ENCODE measurements at places on chromosomes 7 and 10.

- no peak for DNase-seq
Observed at GRCh38 chr10:27535317-27535716, 31.2 kb downstream of the RAB18 start.

DNA sequence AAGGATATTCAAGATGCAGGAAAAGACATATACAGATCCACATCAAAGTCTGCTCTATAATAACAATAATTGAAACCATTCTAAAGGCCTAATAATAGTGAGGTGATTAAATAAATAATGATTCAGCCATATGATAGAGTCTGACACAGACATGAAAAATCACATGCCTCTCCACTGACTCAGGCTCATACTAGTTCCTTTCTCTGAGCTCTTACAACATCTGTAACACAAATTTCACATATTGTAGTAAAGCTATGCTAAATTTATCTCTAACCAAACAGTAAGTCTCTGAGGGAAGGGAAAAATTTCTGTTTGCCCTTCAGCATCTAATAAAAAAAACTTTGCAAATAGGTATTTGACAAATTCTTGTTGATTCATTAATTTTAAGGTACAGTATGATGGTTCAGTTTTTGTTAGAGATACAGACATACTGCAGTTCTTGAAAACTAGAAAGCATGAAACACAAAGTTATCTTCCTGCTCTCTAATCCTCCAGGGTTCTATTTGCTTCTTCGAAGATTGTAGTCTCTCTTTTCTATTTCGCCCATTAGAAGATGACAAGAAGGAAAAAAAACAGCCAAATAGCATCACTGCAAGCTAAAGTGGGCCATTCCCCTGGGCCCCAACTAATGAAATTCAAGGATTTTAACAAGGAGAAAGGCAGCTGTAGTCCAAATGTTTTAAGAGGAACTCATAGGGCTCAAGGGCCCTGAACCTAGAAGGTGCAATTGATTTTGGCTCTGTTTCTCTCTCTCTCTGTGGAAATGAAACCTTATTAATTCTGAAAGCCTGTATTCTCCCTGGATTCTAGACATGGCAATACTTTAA lies 53.9 kb downstream of the CUBN start:
- DNase-seq, result no peak

DNA sequence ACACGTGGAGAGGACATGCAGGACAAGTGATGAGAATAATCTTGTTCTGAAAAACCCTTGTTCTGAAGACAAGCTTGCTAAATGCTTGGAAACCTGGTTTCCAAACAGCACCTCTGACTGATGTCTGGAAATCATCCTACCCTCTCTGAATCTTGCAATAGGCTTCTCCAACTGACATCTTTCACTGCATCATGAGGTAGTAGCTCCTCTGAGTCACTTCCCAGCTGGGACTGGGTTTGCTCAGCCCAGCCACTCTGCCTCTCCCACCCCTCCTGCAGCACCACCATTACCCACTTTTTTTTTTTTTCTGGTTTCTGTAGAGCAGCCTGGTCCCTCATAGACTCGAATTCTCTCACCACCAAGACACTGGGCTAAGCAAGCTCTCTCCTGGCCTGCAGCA lies 919.8 kb downstream of the GRID1 start:
- DNase-seq, result no peak

- DNase-seq, result no peak
Observed at GRCh38 chr7:17021205-17021604, 139.4 kb upstream of the AGR3 start.

GRCh38 chr10:69101451-69102095 lies 13.7 kb downstream of the SRGN start:
- DNase-seq, result no peak

- DNase-seq, result peak; percentile 17
Observed at GRCh38 chr7:2894118-2894940, 50.2 kb upstream of the GNA12 start.

- no peak for DNase-seq
Observed at GRCh38 chr7:21412410-21412851, 15.5 kb upstream of the SP4 start.

GRCh38 chr10:14774797-14775196 lies at the start of gene FAM107B:
FAM107B (minus strand) TSS chr10:14774897; CDS start chr10:14774663, 234 bp downstream.
- no peak for DNase-seq

DNA sequence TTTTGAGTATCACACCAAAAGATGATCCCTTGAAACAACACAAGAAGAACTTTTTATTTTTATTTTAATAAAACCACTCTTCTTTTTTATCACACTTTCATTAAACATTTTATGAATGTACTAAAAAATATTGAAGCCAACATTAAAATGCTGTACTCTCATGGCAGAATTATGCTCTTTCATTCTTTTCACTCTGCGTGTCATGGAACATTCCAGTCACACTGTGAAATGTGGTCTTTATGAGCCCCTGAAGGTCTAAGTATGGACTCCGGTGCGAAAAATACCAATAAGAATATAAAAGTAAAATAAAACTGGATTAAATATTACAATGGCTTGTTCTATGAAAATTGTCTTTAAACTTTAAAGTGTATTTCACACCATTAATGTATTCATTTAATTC lies 148.4 kb downstream of the TMEM26 start:
- DNase-seq, result no peak

GRCh38 chr7:1276626-1277175 lies 44.0 kb downstream of the UNCX start:
- no peak for DNase-seq

GRCh38 chr7:128807191-128807590 lies 15.4 kb downstream of the CCDC136 start:
- DNase-seq, result no peak

- DNase-seq, result no peak
Observed at GRCh38 chr10:103514244-103514643, 20.7 kb downstream of the NEURL1 start.

DNA sequence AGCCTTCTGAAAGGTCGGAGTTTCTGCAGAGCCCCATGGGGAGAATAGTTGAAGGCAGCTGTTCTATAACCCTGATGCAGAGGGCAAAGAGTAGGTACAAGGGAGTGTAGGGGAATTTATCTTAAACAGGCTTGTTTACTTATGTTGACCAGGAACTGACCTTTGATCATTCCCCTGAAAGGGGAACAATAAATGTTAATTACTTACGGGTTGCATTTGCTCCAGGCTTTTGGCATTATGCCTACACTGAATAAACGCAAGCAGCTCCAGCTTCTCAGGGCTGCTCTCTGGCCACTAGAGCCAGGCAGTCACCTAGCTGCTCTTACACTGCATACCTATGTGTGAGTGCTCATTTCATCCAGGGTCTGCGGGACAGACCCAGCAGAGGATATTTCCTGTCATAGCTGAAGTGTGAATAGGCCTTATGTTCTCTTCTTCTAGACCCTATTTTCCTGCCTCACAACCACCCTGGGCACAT lies 26.9 kb upstream of the ABCA13 start:
- DNase-seq, result no peak

DNA sequence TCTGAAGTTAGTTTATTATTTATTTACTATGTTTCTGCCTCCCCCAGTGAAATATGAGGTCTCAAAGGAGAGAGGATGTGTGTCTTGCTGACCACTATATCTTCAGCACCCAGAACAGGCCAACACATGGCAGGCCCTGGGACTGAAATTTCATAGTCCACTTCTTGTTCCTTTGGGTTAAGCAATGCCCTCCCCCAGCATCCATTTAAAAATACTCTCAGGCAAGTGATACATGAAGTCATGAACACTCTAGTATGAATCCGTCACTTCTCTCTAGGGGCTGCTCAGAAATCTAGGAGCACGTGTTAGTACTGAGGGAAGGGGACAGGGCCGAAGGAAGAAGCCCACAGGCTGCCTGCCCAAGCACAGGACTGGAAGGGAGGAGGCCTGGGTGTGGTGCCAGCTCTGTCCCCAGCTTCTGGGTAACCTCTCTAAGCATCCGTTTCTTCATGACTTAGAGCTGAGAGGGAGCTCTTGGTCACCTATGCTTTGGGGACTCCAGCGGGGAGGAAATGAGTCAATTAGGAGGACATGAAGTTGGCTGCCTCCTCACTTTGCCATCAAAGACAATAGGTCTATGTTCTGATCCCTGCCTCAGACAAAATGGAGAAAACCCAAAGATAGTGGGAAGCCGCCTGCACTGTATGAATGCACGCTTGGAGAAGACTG lies 119.2 kb downstream of the KCNMA1 start:
- no peak for DNase-seq

DNA sequence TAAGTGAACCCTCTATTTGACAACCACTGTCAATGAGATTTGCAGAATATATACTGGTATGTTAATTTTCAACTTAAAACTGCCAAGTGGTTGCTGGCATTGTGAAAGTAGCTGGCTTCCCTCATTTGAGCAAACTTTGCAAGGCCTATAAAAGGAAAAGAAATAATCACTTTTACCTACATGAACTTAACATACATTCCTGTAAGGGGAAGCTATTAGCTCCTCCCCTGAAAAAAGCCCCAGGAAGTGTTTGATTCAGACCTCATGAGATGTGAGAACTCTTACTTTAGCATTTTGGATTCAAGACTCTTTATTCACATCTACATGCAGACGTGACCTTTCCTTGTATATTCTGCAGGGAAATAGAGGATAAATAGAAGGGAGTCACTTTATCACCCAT lies 175.6 kb downstream of the OTUD1 start:
- DNase-seq, result no peak

DNA sequence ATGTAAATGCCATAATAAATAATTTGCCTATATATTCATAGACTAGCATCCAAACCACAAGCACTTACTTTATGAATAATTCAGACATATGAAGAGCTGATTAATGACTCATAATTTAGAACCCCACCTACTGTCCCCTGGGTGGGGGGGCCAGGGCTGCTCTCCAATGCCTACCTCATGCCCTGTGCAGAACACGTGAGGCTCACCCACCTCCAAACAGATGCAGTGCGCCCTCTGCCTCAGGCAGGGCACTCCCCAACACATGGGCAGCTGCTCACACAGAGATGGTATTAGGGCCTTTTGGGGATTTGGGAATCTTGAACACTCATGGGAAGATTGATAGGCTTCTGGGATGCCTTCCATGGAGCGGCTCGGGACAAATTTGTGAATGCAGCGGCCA lies 75.1 kb upstream of the INSIG1 start:
- DNase-seq, result no peak

- no peak for DNase-seq
Observed at GRCh38 chr7:27169658-27170425, 4.3 kb downstream of the HOXA10 start.

DNA sequence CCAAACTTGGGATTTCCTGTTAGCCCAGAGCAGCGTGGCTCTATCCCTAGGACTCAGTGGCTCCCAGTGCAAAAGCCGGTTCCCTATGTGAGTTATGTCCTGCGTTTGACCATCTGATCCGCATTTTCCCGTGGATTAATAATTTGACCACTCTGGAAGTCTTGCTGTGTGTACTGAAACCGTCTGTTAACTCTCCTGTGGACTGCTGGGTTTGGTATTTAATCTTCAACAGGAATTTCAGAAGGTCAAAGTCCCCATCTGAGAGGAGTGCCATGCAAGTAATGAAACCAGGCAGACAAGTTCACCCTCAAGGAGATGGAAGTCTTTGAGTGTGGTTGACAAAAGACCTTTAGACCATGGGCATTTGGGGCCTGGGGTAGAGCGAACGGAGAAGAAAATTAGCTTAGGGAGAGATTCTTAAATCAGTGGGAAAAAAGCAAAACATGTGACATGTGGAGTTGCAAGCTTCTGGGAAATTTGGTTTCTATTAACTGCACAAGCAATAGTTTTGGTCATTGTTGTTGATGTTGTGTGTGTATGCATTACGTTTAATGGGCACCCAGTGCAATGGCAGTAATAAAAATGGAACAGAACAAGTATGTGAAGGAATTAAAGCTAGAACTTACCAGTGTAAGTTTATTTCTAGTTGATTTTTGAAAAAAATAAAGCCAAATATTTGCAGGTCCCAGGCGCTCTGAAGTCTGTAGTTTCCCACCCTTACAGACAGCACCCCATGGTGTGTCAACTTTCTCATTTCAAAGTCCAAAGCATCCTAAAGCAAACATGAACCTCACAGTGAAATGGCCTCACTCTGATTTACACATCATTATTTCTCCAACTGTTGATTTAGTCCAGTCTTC lies 38.2 kb downstream of the LYZL1 start:
- DNase-seq, result no peak

GRCh38 chr10:78821052-78821451 lies 247.7 kb upstream of the ZMIZ1 start:
- no peak for DNase-seq

GRCh38 chr10:16491933-16492332 lies 29.7 kb downstream of the C1QL3 start:
- DNase-seq, result no peak

GRCh38 chr10:55782181-55782580 lies 578.9 kb downstream of the ZWINT start:
- DNase-seq, result no peak

- DNase-seq, result peak; percentile 47
Observed at GRCh38 chr10:95183271-95184230, 10.5 kb upstream of the ACSM6 start.

DNA sequence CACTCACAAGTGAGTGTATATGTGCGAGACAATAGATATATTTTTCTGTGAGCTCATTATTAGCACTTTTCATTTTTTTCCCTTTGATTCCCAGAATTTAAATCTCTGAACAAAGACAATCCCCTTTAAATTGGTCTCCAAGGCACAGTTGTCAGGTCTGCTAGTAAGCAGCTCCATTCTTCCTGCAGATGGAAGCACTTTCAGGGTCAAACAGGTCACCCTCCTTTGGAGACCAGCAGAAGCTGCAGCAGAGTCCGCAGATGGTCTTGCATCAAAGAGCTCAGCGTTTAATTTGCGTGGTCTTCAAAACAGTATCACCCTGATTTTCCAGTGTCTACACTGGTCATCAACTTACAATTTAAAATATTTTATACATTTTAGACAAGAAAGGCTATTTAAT lies 543.8 kb downstream of the ARL4A start:
- DNase-seq, result no peak

DNA sequence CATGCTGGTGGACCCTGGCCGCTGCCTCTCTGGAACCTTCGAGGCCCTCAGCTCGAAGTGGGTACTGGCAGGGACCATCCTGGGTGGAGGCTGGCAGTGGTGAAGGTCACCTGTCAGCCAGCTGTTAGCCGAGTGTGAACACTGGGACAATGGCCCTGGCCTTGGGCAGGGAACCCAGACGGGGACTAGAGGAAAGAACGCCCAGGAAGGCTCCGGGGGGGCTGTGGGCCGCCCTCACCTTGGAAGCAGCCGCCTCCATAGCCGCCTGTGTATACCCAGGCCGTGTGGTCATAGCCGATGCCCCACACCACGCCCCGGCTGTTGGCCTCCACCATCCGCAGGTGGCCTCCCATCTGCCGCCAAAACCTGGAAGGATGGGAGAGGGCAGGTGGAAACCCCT lies 17.6 kb downstream of the BHLHA15 start:
- no peak for DNase-seq

GRCh38 chr7:44387389-44387788 lies 62.0 kb upstream of the CAMK2B start:
- no peak for DNase-seq

- no peak for DNase-seq
Observed at GRCh38 chr10:19935176-19935575, 118.9 kb downstream of the PLXDC2 start.

- DNase-seq, result no peak
Observed at GRCh38 chr7:83613232-83613631, 35.7 kb downstream of the SEMA3E start.

GRCh38 chr10:113063043-113063967 lies 113.3 kb downstream of the TCF7L2 start:
- no peak for DNase-seq
